ENCODE measurements at places on chromosomes 13 and 19.

DNA sequence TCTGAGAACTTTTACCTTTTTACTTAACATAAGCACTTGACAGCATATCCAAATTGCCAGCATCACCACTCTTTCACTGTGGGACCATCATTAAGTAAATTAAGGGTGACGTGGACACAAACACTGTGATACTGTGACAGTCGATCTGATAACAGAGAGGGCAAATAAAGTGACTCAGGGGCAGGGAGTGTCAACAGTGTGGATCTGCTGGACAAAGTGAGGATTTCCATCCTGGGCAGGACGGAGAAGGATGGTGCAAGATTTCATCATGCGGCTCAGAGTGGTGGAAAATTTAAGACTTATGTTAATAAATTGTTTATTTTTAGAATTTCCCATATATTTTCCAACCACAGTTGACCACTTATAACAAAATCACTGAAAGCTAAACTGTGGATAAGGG lies 60.0 kb upstream of the WDFY2 start:
- DNase-seq: no peak

DNA sequence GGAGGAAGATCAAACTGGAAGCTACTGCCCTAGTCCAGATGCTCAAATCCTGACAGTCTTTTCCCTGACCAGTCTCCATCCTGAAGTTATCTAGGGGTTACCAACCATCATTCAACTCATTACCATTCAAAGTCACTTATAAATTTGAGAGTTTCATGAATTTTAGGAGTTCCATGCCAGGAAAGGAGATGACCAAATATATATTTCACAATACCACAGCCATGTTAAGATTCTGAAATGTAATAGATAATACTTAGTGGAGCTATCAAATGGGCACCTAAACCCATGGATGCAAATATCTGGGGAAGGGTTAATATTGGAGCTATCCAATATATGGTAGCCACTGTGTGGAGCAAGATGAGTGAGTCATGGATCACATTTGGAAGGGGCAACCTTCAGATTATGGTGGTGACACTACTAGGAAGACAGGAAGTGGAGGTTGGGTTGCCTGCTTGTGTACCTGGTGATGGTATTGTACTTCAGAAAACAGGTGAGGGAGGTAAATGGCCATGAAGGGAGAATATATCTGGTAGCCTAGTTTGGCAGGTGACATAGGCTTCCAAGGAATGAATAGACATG lies 18.7 kb downstream of the ZNF586 start:
- DNase-seq: no peak

DNA sequence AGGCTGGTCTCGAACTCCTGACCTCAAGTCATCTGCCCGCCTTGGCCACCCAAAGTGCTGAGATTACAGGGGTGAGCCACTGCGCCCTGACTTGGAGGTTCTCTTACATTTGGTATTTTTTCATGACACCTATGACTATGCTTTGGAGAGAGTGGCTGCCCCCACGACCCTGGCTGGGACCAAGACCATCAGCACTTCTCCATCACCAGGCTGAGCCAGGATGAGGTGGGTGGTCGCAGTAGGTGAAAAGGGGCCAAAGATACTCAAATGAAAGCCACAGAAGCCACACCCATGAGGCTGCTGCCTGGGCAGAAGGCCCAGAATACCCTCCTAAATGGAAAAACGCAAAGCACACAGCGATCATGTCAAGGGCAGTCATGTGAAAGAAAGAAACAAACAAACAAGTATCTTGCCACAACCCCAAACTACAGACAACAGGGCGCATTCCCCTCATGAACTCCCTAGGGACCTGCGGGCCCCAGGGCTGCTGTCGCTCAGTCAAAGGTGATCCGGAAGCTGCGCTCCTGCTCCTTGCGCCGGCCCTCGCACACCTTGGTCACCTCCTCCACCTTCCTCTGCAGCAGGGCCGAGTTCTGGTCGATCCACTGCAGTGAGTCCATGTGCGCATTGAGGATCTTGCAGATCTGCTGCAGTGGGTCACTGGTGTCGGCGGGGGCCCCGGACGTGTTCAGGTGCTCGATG lies 11.2 kb upstream of the IL4I1 start:
- DNase-seq: no peak

GRCh38 chr19:50694815-50695145 lies 24.8 kb downstream of the SHANK1 start:
- DNase-seq: no peak

- DNase-seq: no peak
Observed at GRCh38 chr13:104608331-104608730, 1542.1 kb upstream of the SLC10A2 start.

DNA sequence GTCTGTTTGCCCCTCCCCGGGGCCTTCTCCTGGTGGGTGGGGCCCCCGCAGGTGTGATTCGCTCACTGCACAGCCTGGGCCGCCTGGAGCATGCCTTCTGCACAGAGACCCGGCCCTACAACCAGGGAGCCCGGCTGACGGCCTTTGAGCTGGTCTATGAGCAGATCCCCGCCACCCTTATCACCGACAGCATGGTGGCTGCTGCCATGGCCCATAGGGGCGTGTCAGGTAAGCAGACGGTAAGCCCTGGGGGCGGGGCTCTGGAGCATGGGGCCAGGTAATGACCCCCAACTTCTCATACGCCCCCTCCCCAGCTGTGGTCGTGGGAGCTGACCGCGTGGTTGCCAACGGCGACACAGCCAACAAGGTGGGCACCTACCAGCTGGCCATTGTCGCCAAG lies 4.2 kb downstream of the MRI1 start:
- no peak for DNase-seq

Measured in NCI-H69 (cell line).